ENCODE measurements at places on chromosomes 2 and 18.
A peak's percentile ranks its signal among the peaks of the same experiment; 100 is the strongest.

DNA sequence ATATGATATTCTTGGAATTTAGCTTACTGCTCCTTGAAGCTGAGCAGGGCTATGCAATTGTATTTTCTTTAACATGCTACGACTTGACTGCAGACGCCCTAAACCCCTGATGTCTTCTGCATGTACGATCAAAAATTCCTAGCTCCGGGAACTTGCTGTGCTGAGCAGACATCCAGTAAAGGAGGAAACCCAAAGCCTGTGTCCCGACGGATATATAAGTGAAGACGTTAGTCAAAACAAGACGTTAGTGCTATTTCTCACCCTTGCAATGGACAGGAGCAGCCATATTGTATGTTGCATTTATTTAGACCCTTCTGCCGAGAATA, 51.5 kb downstream of the SETBP1 start:
- DNase-seq = no peak

- DNase-seq = no peak
Measured at GRCh38 chr2:201558665-201559064, 84.6 kb downstream of the TMEM237 start.

DNA sequence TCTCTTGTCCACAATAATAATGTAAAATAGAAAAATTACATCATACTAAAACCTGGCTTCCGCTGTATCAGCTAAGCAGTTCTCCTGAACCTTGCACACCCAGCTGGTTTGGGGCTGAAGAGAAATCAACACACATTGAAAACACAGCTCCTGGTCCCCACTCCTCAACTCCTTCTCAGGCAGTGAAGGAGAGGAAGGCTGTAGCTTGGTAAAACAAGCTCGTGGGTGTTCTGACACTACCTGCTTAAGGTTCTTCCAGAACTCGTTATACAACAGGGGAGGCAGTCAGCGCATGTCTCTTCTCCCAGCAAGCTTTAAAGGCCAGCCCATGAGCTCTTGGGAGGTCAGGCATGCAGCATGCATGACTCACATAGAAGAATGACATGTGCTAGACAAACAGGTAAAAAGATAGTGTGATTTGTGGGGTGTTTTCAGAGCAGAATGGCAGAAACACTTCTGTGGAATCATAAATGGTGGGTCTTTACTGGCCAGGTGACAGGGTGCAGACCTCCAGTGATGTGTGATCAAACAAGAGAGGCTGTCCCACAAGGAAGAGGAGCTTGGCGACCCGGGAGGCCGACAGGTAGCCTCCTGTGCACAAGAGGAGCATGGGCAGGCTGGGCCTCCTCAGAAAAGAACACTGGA, 69.1 kb downstream of the UXS1 start:
- DNase-seq = no peak

DNA sequence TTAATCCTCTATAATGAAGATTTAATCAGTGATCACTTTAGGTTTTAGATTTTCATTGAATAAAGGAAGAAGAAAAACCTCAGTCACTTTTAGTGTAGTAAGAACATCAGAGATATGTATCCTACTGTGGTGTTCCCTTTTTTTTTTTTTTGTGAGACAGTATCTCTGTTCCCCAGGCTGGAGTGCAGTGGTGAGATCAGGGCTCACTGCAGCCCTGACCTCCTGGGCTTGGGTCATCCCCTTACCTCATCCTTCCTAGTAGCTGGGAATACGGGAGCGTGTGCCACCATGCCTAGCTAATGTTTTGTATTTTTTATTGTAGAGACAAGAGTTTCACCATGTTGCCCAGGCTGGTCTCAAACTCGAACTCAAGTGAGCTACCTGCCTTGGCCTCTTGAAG, 5.1 kb downstream of the SLC39A10 start:
- no peak for DNase-seq

GRCh38 chr2:127541809-127542208, 6.3 kb downstream of the MYO7B start:
- no peak for DNase-seq

- DNase-seq = peak; percentile 46
Measured at GRCh38 chr18:76686737-76687231, 135.6 kb upstream of the ZNF236 start.

- DNase-seq = no peak
Measured at GRCh38 chr2:228107846-228108245, 73.6 kb downstream of the SPHKAP start.

DNA sequence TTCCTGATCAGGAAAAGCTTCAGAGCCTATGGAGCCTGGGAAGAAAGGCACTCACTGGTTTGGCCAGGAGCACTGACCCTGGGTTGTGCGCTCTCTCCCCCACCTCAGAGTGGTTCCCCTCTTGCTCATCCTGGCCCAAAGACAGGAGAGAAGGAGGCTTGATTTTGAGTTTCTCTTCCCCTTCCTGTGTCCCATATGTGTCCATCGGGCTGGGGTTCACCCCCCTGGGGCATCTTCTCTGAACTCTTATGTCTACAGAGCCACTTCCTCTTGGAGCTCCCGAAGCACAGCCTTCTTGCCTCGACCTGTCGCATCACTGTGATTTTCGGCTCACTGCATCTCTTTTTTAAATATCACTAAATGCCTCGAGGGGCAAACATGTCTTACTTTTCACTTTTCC, 692.3 kb downstream of the RNF144A start:
- no peak for DNase-seq

GRCh38 chr2:169002161-169002738, 28.9 kb downstream of the ABCB11 start:
- DNase-seq = no peak

DNA sequence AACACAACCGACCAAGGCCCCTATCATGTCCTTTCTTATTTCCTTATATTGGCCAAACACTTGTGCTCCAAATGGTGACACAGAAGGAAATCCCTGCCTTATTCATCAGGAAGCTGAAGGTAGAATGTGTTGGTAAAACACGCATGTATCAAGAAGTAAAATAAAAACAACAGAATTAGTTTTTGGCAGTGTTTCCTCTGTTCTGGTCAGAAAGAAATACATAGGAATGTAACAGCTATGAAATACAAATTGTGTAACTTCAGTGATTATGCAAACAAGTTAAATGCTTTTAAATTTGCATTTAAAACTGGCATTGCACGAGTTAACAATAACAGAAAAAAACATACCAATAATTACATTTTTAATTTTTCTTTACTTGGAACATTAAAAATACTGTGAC, 19.3 kb downstream of the ST6GAL2 start:
- DNase-seq = no peak

DNA sequence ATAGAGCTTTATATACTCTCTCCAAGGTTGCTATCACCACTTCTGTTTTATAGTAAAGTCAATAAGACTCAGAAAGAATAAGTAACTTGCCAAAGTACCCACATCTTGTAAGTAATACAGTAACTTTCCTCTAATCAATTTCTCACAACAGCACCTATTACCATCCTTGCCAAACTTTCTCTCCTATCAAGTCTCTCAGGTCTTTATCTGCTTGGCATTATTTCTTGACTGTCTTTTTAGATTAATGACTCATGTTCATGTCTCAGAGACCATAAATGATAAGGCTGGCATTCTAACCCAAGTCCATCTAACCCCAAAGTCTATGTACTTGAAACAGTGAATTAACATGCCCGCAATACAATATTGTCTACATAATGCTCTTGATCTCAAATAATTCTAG, 618.0 kb upstream of the ZEB2 start:
- no peak for DNase-seq

GRCh38 chr18:44799382-44799906, 118.8 kb downstream of the SETBP1 start:
- DNase-seq = no peak

DNA sequence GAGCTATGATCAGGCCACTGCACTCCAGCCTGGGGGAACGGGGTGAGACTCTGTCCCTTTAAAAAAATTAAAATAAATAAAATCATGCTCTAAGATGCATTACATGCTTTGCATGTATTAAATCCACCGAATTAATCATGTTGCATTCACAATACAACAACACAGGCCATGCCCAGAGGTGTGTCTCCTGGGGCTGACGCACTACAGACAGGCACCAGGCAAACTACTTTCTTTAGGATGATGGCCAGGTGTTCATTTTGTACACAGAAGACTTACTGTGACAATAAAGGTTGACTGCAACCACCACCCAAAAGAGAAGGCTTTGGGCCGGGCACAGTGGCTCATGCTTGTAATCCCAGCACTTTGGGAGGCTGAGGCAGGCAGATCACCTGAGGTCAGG, 226.8 kb upstream of the PXDN start:
- no peak for DNase-seq
